ENCODE measurements at places on chromosomes 1 and 21.

- no peak for DNase-seq
These were observed 635.2 kb downstream of the SMYD3 start for GRCh38 chr1:245871915-245872314.

GRCh38 chr1:100396651-100397050, 44.3 kb downstream of the CDC14A start:
- no peak for DNase-seq

DNA sequence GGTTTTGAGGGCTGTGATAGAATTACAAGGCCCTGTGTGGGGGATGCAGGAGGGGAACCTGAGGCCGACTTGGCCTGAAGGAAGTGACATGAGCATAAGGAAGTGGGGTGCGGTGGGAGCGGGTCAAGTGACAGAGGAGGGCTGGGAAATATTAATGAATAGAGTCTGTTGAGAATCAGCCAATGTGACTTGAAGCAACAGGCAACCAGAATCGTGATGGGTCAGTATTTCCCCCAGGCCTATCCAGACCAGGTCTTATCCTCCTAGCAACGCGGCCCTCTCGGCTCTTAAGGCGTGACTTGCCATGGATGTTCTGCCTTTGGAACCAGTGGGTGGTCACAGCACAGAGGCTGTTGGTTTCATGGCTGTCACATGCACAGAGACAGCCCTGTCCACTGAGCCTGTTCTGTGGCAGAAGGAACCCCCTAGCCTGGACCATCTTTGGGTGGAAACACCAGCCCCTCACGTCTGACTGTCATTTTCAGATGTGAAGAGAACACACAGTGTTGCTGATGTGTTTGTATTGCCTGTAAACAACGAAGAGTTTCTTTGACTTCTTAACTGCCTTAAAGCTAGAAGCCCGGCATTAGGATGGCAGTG, 468.8 kb downstream of the CAMTA1 start:
- no peak for DNase-seq

DNA sequence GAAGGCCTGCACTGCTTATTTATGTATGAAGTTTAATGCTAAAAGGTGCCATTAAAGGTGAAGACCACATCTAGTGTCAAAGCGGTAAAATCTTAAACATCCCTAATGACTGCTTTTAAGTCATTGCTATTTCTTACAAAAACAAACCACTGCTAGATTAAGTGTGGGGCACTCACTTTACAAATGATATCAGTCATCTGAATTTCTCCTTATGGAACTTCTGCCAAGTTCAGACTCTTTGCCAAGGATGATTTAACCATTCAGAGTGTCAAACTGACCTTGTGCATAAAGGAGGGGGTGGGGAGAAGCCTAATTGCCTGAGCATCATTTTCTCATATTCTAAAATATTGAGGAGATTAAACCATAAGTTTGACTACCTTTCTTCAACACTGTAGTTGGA, 271.5 kb downstream of the TGFB2 start:
- no peak for DNase-seq
